ENCODE measurements at places on chromosomes 16 and 17.

DNA sequence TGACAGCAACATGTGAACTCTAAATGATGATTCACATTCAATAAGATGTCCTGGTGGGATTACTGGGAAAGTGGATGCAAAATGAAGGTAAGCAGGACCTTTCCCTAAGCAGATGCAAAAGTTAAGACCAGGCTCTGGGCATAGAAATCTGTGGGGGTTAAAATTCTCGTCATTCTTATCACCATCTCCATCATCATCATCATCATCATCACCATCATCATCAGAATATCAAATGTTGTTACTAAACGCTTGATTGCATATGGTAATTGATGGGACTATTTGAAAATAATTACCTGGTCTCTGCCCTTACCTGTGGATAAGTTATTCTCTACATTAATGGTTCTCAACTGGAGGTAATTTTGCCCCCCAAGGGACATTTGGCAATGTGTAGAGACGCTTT lies 41.9 kb upstream of the TMEM132E start:
- DNase-seq, result no peak

DNA sequence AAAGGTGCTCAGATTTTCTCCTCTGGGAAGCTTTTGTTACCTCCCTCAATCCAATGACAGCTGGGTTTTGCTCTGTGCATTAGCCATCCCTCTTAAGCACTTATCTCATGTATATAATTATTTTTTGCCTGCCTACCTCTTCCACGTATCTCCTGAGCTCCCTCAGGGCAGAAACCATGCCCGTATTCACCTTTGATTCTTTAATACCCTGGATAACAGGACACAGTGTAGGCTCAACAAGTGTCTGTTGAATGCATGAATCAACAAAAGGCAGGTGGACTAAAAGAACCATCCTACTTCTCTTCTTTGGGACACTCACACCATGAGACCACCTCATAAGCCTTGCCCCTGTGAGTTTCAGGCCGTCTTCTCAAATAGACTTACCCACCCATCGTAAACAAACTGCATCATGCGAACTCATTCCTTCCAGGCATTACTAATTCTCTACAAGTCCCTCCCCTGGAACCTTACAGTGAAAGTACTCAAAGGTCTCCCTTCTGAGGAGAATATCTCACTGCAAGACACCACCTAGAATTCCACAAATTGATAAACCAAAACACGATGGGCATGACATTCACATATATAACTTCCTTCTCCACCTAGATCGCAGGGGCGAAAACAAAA lies 3.2 kb downstream of the ARHGAP17 start:
- no peak for DNase-seq

- no peak for DNase-seq
These were observed 654 bp downstream of the LASP1 start for GRCh38 chr17:38870259-38871165.

DNA sequence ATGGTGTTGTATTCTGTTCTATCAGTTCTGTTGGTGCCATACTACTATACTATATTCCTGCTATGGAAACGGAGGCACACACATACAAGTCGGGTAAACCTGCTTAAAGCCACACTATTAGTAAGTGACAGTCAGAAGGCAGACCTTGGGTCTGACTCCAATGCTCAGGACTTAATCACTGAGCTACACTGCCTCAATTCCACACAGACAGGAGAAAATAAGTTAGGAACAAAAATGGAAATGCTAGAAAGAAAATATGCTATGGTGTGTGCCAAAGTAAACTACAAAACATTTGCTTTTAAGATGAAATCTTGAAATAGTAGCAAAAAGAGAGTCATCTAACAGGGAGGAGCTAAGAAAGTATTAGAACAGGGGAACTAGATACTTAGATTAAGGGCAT lies 48.1 kb downstream of the MYO1D start:
- DNase-seq, result no peak

DNA sequence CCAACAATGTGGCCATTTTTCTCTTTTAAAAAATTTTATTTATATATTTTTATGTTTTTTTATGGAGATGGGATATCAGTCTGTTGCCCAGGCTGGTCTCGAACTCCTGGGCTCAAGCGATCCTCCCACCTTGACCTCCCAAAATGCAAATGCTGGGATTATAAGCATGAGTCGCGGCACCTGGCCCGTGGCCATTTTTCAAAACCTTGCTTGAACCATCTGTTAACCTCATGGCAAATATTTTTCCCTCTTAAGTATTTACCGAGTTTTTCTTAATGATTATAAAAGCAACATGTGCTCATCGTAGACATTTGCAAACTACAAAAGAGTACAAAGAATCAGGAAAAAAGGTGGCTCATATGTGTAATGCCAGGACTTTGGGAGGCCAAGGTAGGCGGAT lies 127.6 kb downstream of the ABCC6 start:
- DNase-seq, result no peak

DNA sequence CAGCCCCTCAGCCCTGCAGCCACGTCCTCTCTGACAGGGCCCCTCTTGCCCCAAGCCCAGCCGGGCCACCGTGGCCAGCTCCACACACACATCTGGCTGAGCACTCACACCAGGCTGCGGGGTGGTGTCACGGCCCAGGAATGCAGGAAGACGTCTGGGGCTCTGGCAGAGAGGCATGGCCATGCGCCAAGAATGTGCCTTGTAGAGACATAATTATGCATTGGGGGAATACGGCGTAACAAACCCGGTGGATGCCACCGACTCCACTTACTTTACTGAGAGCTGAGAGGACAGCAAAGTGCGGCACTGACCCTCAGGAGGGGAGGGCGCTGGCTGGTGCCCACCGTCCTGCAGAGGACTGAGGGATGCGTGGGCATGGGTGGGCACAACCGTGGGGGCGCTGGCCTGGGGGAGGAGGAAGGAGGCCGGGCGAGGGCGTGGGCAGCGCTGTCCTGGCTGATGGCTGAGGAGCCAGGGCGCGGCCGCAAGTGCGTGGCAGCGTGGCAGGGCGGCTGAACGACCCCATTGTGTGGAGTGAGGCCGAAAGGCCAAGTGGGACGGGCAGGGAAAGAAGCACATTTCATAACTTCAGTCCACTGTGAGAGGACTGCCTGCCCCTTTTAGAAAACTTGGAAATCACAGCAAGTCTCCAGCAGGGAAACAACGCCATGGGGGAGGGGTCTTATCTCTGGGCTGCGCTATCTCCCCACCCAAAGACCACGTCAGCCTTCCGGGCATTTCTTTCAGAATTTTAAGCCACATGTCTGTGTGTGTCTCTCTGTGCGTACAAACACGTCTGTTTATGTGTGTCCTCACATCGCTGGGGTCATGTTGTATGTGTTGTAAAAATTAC lies 30.6 kb downstream of the METRNL start:
- no peak for DNase-seq
